Stomach (tissue), 19 donors: ENCODE measurements at places on chromosomes 3 and 15. TPM values are rescaled to one million over a fixed set of nuclear protein-coding genes. Genes with fewer than 3 reads are reported as not detected.

Gene DPH3
- total RNA-seq, result 18.1 TPM

Gene MNS1
- total RNA-seq, result not detected

DNA sequence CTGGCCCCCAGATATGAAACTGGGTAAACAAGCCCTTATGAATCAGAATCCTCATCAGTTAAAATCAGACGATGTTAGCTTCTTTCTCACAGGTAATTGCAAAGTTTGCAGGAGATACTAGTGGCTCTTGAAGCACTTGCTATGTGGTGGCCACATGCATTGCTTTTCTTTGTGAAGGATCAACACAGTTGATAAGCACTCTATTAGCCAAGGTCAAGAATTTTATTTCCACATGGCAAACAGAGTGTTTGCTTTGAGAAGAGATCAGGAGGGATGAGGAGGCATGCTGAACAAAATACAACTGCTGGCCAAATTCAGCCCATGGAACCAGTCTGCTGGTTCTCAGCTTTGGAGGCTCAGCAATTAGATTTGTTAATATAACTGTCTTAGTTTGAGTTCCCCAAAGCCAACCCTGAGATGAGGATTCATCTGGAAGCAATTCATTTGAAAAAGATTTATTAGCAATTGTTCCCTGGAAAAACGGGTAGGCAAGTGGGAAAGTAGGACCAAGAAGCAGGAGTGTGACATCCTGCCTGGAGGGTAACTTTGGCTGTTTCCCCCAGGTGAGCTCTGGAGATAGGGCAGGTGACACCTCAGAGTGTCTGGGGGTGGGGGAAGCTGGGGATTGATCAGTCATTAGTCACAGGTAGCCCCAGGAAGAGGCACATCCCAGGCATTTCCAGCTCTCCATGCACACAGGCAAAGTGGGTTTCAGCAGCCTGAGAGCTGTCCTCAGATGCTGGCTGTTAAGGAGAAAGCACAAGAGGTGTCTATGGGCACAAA is 180.3 kb downstream of the ABHD5 start:
- no peak overlapping the region for H3K27ac ChIP-seq
- no peak for DNase-seq
- H3K4me1 ChIP-seq, result peaks cover 7% of the 10 kb centered on the region
- H3K27me3 ChIP-seq, result no peaks in the 10 kb centered on the region

DNA sequence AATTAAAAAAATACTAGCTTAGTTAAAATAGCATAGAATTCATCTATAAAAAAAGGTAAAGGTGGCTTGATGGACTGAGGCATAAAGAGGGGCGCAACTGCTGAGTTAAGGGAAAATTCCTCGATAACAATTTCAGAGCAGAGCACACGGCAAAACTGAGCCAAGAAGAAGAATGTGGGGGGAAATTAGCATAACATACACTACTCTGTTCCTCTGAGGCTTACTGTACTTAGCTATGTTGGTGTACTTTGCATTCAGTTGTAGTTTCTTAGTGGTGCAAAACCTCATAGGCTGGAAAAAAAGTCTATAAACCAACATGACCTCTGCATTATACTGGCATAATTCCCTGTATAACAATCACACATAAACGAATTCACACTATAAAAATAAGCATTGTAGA is 357.9 kb upstream of the LRRC3B start:
- no peaks in the 10 kb centered on the region for H3K4me1 ChIP-seq
- no peak overlapping the region for H3K4me3 ChIP-seq
- H3K27ac ChIP-seq, result no peak overlapping the region
- H3K27me3 ChIP-seq, result no peaks in the 10 kb centered on the region

- H3K4me3 ChIP-seq, result no peak overlapping the region
- peak; percentile 61 for DNase-seq
- H3K4me1 ChIP-seq, result peaks cover 7% of the 10 kb centered on the region
- H3K27ac ChIP-seq, result peak overlapping the region; percentile 75
- no peaks in the 10 kb centered on the region for H3K36me3 ChIP-seq
Observed at GRCh38 chr3:66053550-66054094, 14.9 kb upstream of the MAGI1 start.

DNA sequence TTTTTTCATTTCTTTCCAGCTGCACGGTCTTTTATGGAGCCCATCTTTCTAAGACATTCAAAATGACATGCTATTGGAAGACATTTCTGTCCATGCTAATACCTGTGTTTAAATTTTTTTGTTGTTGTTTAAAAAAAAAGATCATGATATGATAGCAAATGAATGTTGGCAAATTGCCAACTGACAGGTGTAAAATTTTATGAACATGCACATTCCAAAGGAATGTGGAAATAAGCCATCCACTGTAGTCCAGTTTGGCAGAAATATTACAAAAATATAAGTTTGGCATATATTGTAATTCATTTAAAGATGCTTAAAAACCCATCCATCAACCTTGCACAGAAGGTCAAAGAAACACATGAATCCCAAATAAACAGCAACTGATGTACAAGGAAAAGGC is 75.6 kb upstream of the WNT5A start:
- no peak for DNase-seq
- H3K4me3 ChIP-seq, result no peak overlapping the region
- no peak overlapping the region for H3K27ac ChIP-seq
- H3K4me1 ChIP-seq, result no peaks in the 10 kb centered on the region

DNA sequence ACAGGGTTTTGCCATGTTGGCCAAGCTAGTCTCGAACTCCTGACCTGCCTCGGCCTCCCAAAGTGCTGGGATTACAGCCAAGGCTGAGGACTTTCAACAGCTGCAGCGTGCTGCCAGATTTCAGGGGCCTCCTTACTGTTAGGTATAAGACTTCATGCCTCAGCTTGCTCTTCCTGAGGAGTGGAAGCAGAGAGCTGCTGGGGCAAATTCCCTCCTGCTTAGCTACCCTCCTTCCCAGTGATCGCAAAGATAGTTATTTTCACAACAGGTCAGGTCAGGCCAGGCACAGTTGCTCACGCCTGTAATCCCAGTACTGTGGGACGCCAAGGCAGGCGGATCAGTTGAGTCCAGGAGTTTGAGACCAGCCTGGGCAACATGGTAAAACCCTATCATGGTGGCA is 2.6 kb upstream of the CPNE9 start:
- DNase-seq, result no peak
- H3K4me1 ChIP-seq, result peaks cover 17% of the 10 kb centered on the region
- peaks cover 69% of the 10 kb centered on the region for H3K36me3 ChIP-seq
- H3K27ac ChIP-seq, result no peak overlapping the region

DNA sequence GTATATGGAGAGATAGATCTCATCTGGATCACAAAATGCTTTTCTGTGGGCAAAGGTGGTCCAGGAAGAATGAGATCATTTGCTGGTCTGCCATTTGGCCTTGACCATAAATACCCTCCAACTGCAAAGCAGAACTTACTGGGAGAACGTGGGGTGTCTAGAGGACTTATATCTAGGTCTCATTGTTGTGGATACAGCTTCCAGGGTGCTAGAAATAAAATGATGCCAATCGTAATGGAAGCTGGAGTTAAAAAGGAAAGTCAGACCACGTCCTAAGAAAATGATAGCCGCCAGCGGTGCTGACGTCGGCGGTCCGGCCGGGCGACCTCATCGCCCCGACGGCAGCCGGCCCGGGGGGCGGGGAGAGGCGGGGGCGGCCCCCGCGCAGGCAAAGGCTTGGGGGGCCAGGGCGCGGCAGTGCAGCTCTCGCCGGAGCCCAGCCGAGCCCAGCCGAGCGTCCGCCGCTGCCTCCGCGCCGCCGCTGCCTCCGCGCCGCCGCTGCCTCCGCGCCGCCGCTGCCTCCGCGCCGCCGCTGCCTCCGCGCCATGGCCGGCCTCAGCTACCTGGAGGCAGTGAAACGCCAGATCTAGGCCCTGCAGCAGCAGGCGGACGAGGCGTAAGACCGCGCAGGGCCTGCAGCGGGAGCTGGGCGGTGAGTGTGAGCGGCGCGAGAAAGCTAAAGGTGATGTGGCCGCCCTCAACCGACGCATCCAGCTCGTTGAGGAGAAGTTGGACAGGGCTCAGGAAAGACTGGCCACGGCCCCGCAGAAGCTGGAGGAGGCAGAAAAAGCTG is 89.5 kb downstream of the EOMES start:
- no peaks in the 10 kb centered on the region for H3K36me3 ChIP-seq
- H3K4me3 ChIP-seq, result peak overlapping the region; percentile 56
- peak; percentile 53 for DNase-seq
- no peaks in the 10 kb centered on the region for H3K27me3 ChIP-seq

GRCh38 chr15:26877831-26878230 is 11.0 kb downstream of the GABRA5 start:
- peaks cover 6% of the 10 kb centered on the region for H3K4me1 ChIP-seq
- DNase-seq, result no peak
- no peaks in the 10 kb centered on the region for H3K27me3 ChIP-seq
